ENCODE measurements at places on chromosomes 16 and 17.

- DNase-seq = no peak
Observed at GRCh38 chr17:38825762-38826247, 684 bp upstream of the CWC25 start.

GRCh38 chr16:67846063-67846319, 742 bp upstream of the NUTF2 start:
- no peak for DNase-seq

DNA sequence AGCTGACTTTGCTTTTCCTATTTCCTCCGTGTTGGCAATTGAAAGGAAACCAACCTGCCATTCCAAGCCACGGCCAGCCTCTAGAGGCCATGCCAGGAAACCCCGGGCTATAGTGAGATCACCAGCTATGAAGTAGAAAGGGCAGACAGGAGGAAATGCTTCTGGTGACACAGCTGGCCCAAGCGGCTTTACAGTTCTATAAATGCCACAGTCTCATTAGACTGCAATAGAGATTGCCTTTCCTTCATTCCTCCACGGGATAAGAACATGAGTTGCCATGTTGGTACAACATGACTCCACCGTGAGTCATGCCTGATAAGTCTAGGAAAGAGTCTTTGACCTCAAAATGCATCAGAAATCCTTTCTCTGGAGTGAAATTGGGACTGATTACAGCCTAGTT, 384.9 kb downstream of the GRIN2A start:
- DNase-seq = no peak

- DNase-seq = no peak
Observed at GRCh38 chr17:35468475-35468874, 19.9 kb upstream of the SLFN13 start.

DNA sequence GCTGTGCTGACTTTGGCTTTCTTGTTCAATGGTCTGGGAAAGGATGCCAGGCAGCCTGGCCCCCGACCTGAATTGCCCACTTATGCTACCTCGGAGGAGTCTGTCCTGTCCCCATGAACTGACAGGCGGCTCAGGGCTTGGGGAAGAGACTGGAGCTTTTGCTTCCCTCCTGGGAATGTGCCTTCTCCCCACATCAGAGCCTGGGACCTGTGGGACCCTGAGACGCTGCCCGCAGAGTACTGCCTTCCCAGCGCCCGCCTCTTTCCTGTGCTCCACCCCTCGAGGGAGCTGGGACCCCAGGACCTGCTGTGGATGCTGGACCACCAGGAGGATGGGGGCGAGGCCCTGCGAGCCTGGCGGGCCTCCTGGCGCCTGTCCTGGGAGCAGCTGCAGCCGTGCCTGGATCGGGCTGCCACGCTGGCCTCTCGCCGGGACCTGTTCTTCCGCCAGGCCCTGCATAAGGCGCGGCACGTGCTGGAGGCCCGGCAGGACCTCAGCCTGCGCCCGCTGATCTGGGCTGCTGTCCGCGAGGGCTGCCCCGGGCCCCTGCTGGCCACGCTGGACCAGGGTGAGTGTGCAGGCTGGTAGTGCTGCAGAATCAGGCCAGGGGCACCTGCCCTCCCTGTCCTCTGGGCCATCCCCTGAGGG, 18.5 kb downstream of the FCSK start:
- DNase-seq = no peak

DNA sequence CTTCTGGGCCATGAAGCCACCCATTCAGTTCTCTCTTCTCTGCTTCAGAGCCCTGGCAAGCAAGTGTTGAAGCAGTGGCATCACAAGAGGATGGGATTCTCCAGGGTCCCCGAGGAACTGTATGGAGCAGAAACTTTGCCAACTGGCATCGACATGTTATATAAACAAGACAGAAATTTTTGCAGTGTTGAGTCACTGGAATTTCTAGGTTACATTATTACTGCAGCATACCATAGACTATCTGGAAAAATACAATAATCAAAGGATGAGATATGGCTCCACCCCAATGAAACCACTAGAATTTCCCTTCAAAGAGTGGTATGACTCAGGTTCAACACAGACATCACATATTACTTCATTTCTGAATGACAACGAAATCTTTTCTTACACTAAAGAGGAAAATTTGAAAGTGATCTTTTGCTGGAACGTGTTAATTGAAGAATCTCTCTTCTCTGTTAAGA, 343.0 kb upstream of the DYNLRB2 start:
- no peak for DNase-seq

DNA sequence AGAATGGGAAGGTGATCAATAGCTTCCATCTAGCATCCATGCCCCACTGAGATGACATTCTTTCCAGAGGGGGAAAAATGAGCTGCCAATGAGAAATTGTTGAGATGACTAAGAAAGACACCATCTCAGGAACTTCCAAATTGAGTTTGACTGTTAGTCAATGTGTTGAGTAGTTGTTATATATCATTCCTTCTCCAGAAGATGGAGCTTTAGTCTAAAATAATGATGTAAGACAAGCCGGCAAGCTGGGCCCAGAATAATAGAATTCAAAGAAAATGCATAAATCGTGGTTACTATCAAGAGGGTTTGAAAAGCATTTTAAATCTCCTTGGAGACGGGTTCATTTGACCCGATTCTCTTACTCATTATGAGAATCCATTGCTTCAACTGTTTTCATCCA, 71.0 kb upstream of the ATF7IP2 start:
- DNase-seq = no peak

GRCh38 chr17:69540356-69540755, 125.9 kb downstream of the MAP2K6 start:
- no peak for DNase-seq

DNA sequence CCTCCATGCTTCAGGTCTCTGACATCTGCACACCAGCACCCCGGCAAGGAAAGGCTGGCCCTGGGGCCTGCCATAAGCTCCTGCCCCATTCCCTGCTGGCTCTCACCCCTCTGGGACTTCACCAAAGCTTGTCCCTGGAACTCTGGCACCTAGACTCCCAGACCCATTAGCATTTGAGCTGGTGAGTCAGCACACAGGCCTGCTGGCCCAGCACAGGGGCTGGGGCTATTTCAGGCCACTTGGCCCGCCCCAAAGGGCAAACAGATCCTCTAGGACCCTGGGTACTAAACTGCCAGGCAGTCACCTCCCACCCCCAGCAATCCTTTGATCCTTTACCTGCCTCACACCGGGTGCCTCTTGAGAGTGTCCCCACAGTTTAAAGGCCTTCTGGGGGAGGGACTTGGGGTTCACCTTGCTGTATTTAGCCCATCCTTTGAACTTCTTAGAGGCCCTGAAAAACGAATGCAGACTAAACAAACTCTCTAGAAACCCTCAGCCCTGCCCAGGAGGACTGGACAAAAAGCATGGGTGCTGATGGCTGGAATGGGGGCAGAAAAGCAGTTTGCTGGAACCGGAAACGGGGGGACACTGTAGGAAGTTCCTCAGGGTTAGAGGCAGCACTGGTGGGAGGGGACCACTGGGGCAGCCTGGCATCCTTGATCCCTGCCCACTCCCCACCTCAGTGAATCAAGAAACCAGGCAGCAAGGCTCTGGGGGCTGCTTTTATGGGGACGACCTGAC, 3.2 kb upstream of the SAMD14 start:
- DNase-seq = no peak

DNA sequence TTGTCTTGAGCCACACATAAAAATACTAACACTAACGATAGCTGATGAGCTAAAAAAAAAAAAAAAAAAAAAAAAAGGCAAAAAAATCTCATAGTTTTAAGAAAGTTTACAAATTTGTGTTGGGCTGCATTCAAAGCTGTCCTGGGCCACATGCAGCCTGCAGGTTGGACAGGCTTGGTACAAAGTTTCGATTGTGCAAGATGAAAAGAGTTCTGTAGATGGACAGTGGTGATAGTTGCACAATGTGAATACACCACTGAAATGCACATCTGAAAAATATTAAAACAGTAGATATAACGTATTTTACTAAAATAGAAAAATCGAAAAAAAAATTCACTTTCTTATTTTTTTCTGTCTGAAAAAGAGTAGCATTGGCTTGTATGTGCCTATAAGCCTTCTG, 42.9 kb downstream of the AMFR start:
- no peak for DNase-seq

DNA sequence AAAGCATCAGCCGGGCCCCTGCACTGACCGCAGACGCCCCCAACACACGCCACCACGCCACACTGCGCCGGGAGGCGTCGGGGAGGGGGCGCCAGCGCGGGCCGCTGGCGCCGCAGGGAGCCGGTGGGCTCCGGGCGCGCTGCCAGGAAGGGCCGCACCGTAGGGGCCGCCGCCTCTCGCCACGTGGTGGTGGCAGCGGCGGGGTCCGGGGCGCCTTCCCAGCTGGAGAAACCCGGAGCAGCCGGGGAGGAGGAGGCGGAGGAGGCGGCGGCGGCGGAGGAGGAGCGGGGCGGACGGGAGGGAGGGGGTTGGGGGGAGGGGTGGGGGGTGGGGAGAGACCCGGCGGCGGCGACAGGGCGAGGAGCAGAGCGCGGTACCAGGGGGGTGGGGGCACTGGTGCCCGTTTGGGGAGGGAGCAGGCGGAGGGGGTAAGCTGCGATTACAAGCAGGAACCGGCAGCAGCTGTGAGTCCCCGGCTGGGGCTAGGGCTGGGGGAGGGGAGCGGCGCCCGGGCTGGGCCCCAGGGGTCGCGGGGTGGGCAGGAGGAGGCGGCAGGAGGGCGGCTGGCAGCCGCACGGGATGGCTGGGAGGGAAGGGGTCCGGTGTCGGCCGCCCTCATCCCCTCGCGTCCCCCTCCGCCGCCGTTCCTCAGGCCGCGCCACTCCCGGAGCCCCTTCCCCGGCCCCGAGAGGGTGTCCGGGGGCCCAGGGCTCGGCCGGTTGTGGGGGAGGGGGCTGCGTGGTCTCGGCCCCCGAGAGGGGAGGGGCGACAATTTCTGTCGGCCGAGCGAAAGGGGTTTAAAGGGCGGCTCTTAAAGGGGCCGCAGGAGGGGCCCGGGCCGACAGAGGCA, at the start of gene TBKBP1:
TSS of gene TBKBP1 (plus strand) at position 431 of the 850 bp plus-strand sequence. CDS start 1,952 bp downstream, outside the sequence.
- no peak for DNase-seq

DNA sequence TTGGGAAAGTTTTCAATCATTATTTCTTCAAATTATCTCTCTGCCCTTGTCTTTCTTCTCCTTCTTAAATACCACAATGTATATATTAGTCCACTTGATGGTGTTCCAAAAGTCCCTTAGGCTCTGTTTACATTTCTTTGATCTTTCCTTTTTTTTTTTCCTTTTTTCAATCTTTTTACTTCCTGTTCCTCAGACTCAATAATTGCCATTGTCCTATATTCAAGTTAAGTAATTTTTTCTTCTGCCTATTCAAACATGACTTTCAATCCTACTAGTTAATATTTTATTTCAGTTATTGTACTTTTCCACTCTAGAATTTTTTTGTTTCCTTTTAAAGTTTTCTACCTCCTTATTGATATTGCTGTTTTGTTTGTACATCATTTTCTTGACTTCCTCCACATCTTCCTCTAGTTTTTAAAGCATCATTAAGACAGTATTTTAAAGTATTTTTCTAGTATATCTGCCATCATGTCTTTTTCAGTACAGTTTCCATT, 15.8 kb upstream of the UQCRC2 start:
- DNase-seq = no peak

DNA sequence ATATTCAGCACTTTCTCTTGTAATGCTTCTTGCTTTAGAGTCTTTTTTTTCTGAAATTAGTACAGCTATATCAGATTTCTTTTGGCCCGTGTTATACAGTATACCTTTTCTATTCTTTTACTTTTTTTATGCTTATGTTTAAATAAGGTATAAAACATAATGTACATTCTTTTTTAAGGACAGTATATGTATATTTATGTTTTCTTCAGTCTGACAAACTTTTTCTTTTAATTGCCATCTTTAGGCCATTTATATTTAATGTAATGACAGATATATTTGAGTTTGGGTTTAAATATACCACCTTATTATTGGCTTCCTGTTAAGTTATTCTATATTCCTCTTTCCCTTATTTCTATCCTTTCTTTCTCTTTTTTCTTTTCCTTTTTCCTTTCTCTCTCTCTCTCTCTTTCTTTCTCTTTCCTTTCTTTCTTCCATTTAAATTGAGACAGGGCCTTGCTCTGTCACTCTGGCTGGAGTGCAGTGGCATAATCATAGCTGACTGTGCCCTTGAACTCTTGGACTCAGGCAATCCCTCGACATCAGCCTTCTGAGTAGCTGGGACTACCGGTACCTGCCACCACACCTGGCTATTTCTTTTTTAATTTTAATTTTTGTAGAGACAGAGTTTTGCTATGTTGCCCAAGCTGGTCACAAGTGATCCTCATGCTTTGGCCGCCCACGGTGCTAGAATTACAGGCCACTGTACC, 61.7 kb downstream of the WWOX start:
- no peak for DNase-seq

GRCh38 chr17:68085771-68086381, 50.3 kb downstream of the KPNA2 start:
- no peak for DNase-seq

DNA sequence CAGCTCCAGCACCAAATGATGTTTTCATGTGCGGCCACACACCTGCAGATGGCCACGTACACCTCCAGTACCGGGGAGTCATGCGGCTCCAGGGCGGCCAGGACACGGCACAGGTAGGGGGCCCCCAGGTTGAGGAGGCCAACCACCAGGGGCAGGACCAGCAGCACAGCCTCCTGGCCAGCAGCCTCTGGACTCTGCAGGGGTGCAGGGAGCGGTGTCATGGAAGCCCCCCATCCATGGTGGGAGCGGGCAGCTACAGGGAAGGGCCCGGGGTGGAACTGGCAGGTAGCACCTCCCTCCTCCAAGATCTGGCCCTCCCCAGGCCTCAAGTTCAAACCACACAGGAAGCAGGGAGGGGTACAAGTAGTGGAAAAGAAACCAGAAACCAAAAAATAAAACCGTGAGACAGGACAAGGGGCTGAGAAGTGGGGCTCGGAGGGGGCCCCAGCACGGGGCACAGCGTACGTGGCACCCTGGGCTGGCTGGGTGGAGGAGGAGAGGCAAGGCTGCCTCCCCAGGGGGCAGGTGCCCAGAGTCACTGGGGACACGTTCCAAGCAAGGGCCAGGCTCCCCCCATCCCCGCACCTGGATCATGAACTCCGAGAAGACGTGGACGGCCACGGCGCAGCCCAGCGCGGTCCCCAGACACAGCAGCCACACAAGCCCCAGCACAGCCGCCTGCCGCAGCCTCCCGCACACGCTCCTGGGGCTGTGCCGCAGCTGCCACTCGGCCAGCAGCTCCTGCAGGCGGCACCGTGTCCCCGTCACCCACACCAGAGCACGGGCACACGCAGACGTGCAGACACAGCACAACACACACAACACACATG, 7.4 kb downstream of the TMC6 start:
- no peak for DNase-seq

GRCh38 chr16:7651803-7652570, 319.3 kb downstream of the RBFOX1 start:
- DNase-seq = no peak

- no peak for DNase-seq
Observed at GRCh38 chr17:78368348-78368747, 8.5 kb upstream of the SOCS3 start.

GRCh38 chr16:84513123-84513522, 8.7 kb upstream of the MEAK7 start:
- no peak for DNase-seq

DNA sequence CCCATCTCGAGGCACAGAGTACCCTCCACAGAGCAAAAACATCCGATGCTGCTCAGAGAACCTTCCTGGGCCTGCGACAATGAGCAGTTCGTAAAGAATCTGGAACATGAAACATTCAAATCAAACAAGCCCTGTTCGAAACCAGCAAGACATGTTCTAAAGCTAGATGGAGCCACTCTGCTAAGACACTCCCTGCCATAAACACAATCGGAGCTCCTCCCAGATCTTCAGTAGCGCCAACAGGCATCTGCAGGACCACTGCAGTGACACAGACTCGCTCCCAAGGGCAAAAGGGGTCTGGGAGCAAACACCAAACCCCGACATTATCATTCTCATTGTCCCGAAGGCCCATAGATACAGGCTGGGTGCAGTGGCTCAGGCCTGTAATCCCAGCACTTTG, 108.7 kb downstream of the ZFHX3 start:
- DNase-seq = no peak

- DNase-seq = peak; percentile 26
Observed at GRCh38 chr17:29145289-29146073, 34.7 kb downstream of the MYO18A start.

All from activated CD8-positive, alpha-beta memory T cell treated with anti-CD3 and anti-CD28 coated beads for 1 hour (primary cell).